ENCODE measurements at places on chromosomes 16 and 17.

- no peak for DNase-seq
These were observed 25.5 kb downstream of the RAB11FIP3 start for GRCh38 chr16:450785-451512.

- DNase-seq = no peak
These were observed 34.8 kb downstream of the MED13 start for GRCh38 chr17:62030264-62030663.

DNA sequence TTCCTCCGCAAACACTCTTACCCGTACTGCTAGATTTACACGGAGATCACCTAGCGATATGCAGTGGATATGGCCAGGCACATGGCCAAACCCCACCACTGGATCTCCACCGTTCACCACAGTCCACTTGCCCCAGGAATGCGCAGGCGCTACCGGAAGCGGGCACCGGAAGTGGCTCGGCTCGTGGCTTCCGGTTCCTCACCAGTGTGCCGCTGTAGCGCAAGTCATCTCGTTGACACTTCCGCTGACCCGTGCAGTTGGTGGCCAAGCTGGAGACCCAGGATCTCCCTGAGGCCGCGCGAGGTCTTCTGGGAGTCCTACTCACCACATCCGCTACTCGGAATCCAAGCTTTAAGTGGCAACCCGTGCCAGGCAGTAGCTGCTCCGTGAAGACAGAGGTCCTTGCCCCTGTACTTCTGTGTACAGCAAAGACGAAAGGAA lies 11.5 kb downstream of the ZNF597 start:
- no peak for DNase-seq

- no peak for DNase-seq
These were observed 18.9 kb upstream of the RAP1GAP2 start for GRCh38 chr17:2777242-2777867.

DNA sequence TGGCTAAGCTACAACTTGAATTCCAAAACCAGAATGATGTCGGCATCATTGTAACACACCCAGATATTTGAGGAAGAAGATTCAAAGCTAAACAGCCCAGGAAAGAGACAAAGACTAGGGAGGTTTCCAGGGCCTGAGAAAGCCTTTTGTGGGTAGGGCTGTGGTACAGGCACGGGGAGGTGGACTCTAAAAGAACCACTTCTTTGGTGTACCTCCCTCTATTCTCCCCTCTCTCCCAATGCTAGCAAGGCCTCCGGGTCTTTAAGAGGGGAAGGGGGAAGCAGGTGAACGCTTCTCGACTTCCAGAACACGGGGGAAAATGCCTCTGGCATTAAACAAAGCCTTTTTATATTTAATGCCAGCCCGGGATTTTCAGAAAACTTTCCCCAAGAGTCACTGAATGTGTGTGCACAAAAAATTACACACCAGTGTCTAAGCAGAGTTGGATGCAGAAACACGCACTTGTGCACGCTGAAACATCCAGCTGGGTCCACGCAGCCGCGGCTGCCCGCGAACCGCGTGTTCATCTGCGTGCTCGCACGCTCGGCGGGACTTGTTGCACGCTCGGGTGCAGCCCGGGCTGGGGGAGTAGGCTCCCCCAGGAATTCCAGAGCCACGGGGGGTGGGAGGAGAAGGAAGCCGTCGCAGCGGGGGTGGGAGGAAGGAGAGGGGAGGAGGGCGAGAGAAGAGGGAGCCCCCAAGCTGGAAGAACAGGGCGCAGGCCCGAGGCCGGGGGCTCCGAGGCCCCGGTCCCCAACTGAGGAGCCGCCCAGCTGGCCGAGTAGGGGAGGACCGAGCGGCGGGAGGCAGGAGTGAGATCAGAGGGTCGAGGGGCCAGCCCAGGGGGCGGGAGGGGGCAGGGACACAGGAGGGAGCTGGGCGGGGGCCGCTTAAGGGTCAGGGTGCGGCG lies 20.1 kb upstream of the ZNF423 start:
- no peak for DNase-seq

GRCh38 chr16:88535191-88535856 lies 34.9 kb upstream of the ZC3H18 start:
- DNase-seq = no peak

- peak; percentile 6 for DNase-seq
These were observed 24.0 kb upstream of the VPS4A start for GRCh38 chr16:69286941-69287713.

- no peak for DNase-seq
These were observed 20.1 kb downstream of the AP1G1 start for GRCh38 chr16:71788578-71788977.

- no peak for DNase-seq
These were observed 1.6 kb downstream of the COASY start for GRCh38 chr17:42563543-42563942.

DNA sequence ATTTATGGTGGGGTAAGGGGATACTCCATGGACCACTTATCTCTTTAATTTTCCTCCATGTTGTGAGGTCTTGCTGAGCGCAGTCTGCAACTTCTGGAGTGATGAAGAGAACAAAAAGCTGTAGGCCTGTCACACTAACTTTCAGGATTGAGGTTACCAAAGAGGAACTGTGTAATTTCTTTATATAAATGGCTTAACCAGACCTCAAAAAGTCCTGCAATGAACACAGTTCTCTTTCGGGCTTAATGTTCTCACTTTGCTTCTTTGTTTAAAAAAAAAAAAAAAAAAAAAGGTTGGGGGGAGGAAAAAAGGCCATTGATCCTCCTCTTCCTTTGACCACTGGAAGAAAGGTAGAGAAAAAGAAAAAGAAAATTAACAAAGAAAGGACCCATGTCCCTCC lies 86.8 kb upstream of the SOX9 start:
- DNase-seq = no peak

DNA sequence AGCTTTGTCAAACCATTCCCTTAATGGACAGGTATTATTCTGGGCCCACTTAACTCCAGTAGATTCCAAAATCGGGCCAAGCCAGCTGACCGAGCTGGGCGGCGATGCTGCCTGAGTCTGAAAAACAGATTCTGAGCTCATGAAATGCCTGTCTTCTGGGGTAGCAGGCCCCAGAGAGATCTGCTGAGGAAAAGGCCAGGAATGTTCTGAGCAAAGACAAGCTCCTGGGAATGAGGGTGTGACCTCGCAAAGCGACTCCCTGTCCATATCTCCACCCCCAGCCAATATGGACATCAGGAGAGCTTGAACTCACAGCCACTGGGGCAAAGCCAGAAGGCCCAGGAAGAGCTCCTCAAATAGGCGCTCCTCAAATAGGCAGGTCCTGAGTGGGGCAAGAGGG lies 23.7 kb downstream of the ZNF423 start:
- DNase-seq = no peak

DNA sequence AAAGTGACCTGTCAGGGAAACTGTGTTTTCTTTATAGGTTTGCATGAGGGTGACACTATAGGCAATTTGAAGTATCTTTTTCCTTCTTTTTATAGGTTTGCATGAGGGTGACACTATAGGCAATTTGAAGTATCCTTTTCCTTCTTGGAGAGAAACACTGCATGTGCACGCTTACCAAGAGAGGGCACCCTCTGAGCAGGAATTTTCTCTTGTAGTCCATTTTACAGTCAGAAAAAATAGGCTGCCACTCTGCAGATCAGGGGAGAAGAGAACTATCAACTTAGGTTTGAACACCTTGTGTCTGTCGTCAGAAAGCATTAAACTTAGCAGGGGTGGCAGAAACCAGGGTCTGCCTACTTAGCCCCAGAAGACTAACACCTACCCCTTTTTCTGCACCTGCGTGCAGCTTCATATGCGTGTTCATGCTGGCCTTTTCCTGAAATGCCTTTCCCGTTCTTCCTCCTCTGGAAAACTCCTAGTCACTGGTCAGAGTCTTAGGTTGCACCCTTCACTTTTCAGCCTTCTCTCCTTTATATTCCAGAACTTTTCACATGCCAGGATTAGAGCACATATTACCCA lies 16.4 kb upstream of the SMIM36 start:
- no peak for DNase-seq

GRCh38 chr16:63066552-63066951 lies 1030.3 kb upstream of the CDH8 start:
- no peak for DNase-seq

GRCh38 chr17:60959696-60960095 lies 282.0 kb downstream of the BCAS3 start:
- DNase-seq = no peak

DNA sequence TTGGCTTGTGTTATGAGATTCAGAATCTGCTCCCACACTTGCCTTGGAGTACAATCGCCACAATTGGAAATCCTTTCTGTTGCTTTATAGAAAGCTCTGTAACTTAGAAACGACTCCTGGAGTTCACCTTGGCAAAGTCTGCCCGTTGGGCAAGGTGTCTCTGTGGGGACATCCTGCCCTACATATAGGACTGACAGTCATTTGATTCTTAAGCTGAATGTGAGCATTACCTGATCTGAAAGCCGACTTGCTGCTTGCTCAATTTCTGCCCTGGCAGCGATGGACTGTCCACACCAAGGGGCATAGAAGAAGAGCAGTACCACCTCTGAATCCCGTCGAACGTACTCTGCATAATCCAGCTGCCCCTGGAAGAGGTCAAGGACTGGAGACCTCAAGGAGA lies 6.9 kb downstream of the TXNDC11 start:
- DNase-seq = no peak

- DNase-seq = no peak
These were observed 30.7 kb upstream of the ZNF267 start for GRCh38 chr16:31842864-31843263.

DNA sequence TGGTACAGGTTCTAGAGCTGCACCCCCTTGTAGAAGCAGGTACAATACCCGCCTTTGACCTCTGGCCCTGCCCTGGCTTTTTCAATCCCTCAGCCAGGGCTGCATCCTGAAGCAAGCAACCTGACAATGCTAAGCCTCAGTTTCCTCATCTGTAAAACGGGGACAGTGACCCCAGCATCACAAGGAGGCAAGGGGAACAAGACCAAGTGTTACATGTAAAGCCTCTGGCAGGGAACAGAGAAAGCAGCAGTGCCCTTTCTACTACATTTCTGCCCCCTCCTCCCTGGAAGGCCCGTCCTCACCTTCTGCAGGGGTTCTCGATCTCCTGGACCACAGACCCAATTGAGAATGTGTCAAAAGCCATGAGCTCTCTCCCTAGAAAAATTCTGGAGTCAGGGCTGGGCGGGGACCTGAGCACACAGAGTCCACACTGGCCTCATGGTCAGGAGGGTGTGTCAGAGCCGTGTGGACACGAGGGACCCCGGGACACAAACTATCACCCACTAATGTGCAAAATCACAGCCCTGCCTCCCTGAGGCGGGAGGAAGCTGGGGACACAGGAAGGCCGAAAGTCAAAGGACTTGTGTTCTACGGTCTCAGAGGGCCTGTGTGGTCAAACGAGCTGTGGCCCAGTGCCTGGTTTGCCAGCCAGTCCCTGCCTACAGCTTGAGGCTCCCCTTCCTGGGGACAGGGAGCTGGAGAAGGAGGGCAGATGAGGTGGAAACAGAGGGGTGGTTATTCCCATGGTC lies 27.5 kb downstream of the LRRC75A start:
- no peak for DNase-seq

- DNase-seq = no peak
These were observed 64.8 kb upstream of the DOC2B start for GRCh38 chr17:246226-246625.

GRCh38 chr17:78137392-78138203 lies 7.0 kb downstream of the TMC8 start:
- DNase-seq = no peak

Data from cerebellar nuclear complex (tissue), 1 donor.